ENCODE measurements at places on chromosomes 4 and X.

GRCh38 chrX:101415180-101416145 is 7.4 kb downstream of the HNRNPH2 start:
- DNase-seq: peak; percentile 72

GRCh38 chr4:36189511-36190226 is 54.6 kb downstream of the ARAP2 start:
- no peak for DNase-seq

DNA sequence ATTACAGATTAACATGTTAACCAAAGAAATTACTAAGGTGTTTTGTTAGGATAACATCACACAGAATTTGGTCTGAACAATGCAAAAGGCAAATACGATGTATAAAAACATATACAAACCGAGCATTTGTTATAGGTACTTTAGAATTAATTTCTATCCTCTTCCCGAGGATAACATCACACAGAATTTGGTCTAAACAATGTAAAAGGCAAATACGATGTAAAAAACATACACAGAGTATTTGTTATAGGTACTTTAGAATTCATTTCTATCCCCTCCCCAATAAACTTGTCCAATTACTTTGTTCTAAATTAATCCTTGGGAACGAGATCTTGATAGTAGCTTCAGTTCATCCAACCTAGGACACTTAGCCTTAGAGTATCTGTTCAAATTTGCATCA is 7.6 kb downstream of the HNRNPDL start:
- no peak for DNase-seq

DNA sequence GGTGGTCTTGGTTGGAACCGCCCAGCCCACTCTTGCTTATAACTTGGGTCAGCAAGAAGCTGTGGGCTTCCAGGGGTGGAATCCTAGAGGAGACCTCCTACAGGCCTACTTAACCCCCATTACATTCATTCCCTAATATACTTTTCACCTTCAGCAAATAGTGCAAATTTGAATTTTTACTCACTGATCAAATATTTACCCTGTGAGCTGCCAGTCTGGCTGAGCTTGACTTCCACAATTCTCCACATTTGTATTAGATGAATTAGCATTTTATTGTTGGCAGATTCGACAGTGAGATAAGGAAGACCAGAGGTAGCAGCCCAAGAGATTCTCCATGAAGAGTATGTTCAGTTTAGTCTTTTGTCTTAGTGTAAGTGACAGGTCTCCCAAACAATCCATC is 199.6 kb downstream of the BCOR start:
- no peak for DNase-seq

DNA sequence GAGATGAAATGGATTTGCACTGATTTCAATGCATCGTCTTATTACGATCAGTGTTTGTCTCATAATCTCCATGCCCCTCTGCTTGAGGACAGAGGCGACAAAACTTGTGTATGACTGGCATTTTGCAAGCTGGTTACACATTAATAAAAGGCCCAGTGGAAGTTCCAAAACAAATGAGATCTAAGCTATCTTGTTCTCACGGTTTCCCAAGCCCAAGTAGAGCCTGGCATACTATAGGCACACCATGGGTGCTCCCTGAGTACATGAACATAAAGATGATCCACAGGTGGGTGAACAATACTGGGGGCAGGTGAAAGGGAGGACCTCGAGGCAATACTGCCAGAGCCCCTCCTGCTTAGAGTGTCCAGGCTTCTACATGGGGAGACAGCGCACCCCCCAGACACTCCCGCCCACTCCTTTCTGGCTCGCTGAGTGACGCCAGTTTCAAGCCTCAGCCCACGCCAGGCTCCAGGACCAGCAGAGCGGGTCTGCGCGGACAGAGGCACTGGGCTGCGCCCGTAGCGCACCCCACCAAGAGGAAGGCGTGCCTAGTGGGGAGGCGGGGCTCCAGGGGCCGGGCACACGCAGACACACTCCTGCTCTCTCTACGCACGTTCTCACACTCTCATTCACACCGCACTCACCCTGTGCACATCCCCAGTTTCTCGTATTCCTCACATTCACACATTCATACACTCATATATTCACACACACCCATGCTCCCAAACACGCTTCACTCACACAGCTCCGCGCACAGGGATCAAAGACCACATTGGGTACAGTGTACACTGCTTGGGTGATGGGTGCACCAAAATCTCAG is 8.9 kb upstream of the GSX2 start:
- DNase-seq: peak; percentile 10
